Stimulated activated CD4-positive, alpha-beta T cell treated with anti-CD3 and anti-CD28 coated beads, TNF-alpha, amount 100 ng/mL, for 24 hours (primary cell): ENCODE measurements at places on chromosomes 1 and 21.

- no peak for DNase-seq
Observed at GRCh38 chr1:113292603-113293255, 97.6 kb upstream of the MAGI3 start.

- DNase-seq, result no peak
Observed at GRCh38 chr1:116738673-116739370, 15.4 kb upstream of the CD2 start.

DNA sequence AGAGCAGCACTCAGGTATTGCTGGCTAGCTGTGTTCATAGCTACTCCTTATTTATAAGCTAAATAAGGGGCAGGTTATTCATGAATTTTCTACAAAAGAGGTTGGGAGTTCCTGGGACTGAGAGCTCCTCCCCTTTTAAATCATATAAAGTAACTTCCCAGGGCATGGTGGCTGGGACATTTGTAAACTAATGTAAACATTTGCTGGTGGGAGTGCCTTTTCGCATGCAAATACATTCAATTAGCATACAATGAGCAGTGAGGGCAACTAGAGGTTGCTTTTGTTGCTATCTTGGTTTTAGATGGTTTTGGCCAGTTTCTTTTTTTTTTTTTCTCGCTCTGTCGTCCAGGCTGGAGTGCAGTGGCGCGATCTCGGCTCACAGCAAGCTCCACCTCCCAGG, 43.4 kb downstream of the GNPAT start:
- DNase-seq, result no peak

- no peak for DNase-seq
Observed at GRCh38 chr1:38151399-38151798, 104.8 kb upstream of the POU3F1 start.

GRCh38 chr21:14325595-14325994, 57.4 kb downstream of the HSPA13 start:
- no peak for DNase-seq

DNA sequence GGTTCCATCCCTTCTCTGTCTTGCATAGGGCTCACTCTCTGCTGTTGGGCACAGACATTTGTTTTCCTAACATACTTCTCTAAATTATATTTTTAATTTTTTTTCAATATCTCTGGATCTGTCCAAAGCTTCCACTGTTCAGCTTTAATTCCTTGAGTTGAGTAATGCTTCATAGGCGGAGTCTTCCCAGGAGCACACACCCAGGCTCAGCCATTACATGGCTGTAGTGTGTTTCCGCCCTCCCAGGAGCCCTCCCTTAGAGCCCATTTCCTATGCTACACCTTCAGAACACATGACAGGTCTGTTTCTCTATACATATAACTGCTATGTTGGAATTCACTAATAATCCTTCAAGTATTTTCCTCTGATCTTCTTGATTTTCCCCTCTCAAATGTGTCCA, 297.4 kb downstream of the PBX1 start:
- no peak for DNase-seq

DNA sequence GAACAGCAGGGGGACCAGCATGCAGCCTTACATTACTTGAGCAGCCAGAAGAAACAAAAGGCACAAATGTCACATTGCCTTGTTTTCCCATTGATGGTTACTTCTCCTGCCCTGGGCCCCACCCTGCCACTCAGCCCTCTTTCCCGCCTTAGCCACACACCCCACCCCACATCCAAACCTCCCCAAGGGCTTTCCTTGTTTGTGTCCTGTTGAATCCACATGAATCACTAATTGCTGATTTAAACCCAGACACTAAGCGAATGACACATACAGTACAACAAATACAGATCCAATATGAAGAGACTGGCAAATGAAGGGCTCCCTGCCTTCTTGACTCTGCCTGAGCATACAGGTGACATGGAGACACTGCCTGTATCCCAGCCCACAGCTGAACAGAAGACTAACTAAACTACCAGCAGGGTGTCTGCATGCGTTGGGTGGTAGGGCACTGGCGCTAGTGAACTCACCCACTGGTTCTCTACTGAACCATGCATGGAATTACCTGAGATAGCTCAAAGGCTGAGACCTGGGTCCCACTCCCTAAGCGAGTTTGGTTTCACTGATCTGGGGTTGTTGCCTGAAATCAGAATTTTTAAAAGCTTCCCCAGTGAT, 3.1 kb downstream of the IGSF3 start:
- DNase-seq, result no peak

DNA sequence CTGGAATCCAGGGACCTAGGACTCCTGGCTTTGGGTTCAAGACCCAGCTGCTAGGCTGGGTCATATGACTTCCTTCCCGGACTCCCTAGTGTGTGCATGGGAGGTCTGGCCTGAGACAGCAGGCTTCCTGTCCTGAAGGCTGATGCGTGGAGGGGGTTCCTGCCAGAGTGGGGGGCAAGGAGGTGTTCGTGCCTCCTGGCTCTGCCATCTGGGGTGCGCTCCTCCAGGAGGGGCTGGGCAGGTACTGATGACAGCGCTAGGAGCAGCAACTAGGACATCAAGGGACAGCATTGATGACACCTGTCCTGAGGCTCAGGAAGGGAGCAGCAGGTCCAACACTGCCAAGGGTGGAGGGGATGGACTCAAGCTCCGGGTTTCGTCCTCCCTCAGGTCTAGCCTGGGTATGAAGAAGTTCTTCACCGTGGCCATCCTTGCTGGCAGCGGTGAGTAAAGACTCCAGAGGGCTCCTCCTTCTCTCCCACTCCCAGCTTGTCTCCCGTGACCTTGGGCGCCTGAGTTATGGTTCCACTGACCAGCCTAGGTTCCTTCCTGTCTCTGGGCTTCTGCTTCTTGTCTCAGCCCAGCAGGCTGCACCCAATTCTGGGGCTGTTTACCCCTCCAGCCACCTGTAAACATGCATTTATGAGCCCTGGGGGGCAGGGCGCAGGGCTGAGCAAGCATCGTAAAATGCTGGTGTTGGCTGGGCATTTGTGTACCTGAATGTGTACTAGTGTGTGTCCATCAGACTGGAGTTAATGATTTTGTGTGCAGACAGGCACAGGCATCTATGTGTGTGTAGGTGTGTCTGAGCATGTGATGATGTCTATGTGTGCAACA, 871 bp downstream of the PLA2G2F start:
- DNase-seq, result no peak

DNA sequence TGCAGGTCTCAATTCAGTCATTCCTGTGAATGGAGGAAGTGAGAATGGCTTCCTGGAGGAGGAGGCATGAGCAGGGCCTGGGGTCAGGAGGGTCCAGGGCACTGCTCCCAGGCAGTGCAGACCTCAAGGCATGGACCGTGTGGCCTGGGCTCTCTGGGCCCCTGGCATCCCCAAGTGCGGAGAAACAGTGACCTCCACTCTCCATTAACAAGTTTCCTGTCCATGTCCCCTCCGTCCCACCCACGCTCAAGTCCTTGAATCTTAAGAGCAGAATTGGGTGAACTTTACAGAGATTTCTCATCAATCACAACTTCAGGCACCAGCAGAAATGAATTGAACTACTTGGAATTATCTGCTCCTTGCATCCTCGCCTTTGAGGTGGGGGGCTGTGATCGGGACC, 211.1 kb downstream of the NPHP4 start:
- DNase-seq, result no peak
